ENCODE measurements at places on chromosomes 11 and 22.

DNA sequence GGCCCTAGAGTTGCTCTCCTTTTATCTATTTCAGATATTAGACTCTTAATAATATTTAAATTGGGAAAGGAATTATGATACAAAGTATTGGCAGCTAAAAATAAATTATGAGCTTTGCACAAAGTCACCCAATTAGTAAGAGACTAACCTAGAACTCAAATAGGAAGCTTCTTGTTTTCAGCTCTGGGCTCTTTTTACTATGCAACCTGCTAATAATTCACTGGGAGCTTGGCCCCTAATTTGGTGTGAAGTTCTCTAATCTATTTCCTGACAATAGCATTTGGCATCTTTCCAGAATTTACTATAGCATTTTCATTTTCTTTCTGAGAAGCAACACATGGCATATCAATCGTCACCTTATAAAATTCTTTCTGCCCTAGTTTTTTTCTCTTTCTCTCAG, 727.7 kb upstream of the ANO5 start:
- no peak for DNase-seq

GRCh38 chr11:77654770-77655434, 17.3 kb upstream of the CLNS1A start:
- no peak for DNase-seq

GRCh38 chr11:76172583-76172982, 33.7 kb downstream of the WNT11 start:
- DNase-seq = no peak

GRCh38 chr11:127493330-127494022, 492.9 kb upstream of the KIRREL3 start:
- DNase-seq = no peak

DNA sequence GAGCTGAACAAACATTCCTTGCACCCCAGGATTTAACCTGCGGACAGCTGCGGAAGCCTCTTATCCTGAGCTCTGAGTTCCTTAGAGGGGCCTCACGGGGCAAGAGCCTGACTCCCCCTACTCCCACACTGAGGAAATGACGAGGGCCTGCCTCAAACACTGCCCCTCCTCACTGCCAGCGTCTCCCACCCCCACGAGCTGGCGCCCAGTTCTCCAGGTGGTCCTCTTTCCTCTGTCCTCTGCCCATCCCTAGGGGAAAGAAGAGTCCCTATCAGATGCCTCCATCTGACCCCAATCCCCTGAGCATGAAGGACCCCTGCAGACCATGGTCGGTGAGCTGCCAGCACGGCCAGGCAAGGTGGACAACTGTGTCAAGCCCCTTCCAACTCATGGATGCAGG, 14.3 kb downstream of the CHST1 start:
- DNase-seq = no peak

DNA sequence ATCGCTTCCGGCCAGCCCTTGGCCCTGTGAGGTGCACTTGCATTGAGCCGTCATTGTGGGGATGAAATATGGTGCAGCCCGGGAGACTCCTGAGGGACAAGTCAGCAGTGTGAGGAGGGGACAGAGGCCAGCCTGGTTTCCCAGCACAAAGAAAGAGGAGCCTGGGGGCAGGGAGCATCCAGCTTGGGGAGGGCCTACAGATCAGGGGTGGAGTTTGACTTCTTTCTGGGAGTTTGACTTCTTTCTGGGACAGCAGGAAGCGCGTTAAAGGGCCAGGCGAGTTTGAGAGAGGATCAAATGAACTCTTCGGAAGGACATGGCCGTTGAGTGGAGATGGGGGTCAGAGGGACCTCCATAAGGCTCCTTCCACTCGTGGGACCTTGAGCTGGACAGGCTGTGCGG, 91.9 kb downstream of the LRRC32 start:
- no peak for DNase-seq

- no peak for DNase-seq
Observed at GRCh38 chr11:128544471-128545051, 42.8 kb downstream of the ETS1 start.

- no peak for DNase-seq
Observed at GRCh38 chr11:107496011-107496410, 38.4 kb upstream of the CWF19L2 start.

GRCh38 chr11:12512826-12513395, 135.5 kb downstream of the PARVA start:
- no peak for DNase-seq

DNA sequence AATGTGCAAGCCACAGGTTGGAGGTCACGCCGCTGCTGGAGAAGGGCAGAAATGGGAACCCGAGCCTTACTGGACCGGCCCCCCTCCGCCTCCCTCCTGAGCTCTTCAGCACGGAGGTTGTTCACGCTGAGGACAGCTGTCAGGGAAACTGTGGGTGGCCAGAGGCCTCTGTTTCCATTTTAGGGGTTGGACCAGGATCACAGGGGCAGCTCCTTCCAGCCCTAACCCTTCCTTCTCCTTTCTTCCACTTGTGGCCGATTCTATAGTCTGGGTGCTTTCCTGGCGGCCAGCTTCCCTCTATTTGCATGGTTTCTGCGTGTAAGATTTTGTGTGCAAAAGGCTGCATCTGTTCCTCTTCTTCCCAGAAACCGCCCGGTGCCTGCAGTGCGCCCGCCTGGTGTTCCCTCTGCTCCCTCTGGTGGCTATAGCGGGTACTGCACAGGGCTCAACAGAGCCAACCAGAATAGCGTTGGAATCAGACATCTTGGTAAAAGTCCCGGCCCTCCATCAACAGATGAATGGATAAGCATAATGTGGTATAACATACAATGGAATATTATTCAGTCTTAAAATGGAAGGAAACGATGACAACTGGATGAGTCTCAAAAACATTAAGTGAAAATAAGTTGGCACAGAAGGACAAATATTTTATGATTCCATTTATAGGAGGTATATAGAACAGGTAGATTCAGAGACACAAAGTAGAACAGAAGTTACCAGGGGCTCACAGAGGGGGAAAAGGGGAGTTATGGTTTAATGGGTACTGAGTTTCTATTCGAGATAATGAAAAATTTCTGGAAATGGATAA, 8.4 kb upstream of the SLC22A8 start:
- DNase-seq = peak; percentile 75

DNA sequence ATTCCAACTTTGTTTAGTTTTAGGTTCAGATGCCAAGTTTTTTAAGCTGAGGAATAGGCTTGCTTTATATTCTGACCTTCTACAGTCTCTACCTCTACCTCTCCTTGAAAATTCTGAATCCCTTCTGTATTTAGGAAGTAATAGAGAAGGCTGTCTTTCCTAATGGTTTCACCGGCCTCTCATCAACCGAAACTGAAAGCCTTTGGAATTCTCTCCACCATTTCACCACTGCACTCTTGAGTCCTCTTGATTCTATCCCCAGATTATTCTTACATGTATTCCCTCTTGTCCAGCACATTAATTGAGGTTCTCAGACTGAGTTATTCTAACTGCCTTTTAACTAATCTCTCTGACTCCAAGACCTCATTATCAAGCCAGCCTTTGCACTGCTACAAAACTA, 67.7 kb upstream of the PICALM start:
- DNase-seq = no peak

- DNase-seq = no peak
Observed at GRCh38 chr11:97722065-97722464, 1298.7 kb upstream of the CNTN5 start.

DNA sequence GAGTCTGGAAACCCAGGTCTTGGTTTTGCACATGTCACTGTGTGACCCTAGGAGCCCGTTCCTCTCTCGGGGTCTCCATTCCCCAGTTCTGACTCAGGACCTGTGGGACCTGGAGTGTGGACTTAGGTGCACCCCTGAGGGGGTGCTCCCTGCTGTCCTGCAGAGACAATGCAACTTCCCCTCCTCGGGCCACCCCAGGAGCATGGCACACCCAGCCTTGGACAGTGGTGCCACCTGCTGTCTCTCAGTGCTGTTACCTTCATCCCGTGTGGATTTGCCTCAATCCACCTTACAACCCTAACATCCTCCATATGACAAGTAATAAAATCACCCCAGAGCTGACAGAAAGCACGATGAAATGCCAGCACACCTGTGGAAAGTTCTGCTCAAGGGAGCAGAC, 27.5 kb upstream of the CRYBB3 start:
- DNase-seq = peak; percentile 45

DNA sequence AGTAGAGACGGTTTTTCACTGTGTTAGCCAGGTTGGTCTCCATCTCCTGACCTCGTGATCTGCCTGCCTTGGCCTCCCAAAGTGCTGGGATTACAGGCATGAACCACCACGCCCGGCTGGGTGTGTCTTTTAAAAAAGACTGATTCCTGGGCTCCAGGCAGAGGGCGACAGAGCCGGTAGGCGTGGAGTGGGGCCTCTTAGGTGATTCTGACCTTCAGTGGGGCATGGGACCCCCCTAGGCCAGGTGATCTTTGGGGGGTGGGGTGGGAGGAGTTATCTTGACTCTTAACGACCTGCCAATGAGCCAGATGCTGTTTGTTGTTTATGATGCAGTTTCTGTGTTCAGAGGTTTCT, 12.9 kb upstream of the SORL1-AS1 start:
- DNase-seq = no peak

DNA sequence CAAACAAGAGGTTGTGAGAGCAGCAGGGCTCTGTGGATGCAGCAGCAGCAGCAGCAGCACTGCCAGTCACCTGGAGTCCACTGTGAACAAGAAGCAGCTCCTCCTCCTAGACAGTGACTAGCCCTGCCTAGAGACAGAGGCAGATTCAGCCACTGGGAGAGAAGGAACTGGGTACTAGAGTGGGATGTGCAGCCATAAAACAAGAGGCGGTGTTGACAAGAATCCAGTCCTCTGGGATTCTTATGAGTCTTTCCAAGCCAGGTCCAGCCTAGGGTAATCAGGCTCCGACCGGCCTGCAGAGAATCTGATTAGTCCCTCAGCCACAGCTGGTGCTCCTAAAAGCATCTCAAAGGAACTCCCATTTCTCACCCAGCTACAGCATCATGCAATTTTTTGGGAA, 83.9 kb upstream of the USP47 start:
- DNase-seq = no peak

GRCh38 chr11:45899448-45900174, 7.5 kb downstream of the FREY1 start:
- DNase-seq = peak; percentile 83

- no peak for DNase-seq
Observed at GRCh38 chr11:12846786-12847615, 162.1 kb upstream of the RASSF10 start.

DNA sequence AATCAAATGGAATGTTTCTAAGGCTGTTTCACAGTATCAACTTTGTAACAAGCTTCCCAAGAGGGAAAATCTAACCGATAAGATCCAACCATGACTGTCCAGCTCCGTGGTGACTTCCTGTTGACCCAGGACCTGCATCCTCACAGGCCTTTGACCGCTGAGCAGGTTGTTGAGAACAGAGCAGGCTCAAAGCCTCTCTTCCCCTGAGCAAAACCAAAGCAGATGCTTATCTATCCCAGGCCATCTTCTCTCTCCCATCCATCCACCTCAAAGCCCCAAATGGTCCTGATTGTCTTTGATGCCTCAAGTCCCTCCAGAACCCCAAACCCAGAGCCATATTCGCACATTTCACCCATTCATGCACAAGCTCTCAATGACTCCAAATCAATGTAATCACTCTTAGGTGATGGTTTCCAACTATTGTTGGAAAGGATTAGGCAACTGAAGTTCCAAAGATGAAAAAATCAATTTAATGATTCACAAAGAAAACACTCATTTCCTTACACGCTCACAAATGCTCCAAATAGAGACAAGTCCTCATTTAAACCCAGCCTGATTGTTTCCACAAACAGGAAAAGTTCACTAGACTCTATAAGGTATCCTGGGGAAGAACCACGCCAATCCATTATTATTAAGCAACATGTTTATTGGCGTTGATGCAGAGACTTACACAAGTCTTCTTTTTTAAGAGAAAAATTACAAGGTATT, 48.7 kb downstream of the C11orf58 start:
- DNase-seq = no peak

DNA sequence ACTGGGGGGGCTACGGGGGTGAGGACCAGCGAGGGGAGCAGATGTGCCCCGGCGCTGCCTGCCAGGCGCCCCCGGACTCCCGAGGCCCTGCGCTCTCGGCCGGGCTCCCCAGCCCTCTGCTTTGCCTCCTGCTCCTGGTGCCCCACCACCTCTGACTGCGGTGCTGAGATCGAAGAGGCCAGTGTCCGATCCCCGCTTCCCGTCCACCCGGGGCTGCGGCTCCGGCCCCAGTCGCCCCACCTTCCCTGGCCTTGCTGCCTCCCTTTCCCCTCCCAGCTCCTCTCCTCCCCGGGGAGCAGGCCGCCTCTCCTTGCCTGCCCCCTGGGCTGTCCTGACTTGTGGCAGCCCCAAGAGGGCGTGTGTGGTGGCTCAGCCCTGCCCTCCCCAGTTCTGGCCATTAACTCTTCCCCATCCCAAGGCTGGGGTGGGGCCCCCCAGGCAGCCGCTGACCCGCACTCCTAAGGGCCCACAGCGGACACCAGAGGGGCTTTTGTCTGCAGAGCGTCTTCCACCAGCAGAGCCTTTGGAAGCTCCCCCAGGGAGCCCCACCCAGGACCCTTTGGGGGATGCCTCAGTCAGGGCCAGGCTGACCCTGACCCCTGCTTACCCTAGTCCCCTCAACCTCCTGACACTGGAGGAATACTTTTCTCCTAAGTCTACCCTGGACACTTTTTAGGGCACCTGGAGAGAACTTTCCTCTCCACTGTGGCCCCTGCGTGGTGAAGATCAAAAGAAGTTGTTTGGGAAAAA, 16.6 kb downstream of the RTN4RL2 start:
- peak; percentile 79 for DNase-seq

- DNase-seq = no peak
Observed at GRCh38 chr11:131136486-131136885, 220.2 kb upstream of the SNX19 start.

DNA sequence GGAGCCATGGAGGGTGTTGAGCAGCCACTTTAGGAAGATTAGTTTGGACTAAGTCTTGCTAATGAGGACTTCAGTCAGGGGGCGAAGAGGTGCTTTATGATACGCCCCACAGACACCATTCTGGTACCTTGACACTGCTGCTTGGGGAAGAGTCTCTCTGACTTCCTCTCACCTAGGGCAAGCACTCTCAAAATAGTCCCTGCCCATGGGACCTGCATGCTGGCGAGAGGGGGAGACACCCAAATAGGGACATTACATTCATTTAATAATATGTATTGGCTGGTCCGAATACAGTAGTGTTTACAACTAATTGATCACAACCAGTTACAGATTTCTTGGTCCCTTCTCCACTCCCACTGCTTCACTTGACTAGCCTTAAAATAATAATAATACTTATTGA, 4.4 kb upstream of the CATSPERZ start:
- DNase-seq = no peak

DNA sequence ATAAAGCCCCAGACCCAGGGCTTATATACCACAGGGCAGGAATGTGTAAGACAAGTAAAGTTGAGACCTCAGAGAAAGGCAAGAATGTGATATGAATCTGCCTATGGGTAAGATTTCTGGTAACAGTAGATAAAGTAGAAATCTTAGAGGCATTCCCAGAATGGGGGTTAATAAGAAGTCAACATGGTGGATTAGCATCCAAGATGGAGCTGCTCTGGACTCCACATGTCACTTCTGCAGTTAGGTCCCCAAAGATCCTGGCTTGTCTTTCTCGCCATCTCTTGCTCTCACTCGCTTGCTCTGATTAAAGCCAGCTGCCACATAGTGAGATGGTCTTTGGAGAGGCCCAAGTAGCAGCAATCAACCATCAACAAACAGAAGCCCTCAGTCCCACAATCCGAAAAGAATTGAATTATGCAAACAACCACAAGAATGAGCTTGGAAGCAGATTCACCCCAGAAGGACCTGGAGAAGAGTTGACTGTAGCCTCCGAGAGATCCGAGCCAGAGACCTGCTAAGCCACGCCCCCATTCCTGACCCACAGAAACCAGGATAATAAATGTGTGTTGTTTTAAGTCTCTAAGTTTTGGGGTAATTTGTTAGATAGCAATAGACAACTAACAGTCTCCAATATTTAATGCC, 5.4 kb upstream of the C11orf86 start:
- no peak for DNase-seq

- DNase-seq = no peak
Observed at GRCh38 chr11:105023003-105023402, at the start of gene CASP5. Gene CASP5 (minus strand): TSS chr11:105023168. CDS start chr11:105023136, 32 bp downstream.
